Activated naive CD8-positive, alpha-beta T cell treated with anti-CD3 and anti-CD28 coated beads for 36 hours (primary cell): ENCODE measurements at places on chromosomes 1 and 21. TPM values are rescaled to one million over a fixed set of nuclear protein-coding genes. Genes with fewer than 3 reads are reported as not detected.

- no peak for DNase-seq
These were observed 48.8 kb downstream of the PRDX6 start for GRCh38 chr1:173525926-173526325.

GRCh38 chr1:89692601-89693521, 59.9 kb downstream of the LRRC8C start:
- DNase-seq = no peak

DNA sequence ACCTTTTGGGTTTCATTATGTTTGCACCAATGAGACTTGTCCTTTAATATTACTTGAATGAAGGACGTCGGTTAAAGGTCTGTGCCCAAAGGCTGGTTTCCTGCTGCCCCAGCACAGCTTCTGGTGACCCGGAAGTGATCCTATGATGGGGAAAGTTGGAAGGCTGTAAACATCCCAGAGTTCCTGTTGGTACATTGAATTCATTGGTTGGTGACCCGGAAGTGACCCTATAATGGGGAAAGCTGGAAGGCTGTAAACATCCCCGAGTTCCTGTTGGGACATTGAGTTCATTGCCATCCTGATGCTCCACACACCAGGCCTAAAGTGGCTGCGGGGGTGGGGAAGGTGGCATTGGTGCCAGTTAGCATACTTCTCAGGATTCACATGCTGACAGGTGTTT, 187.3 kb downstream of the RYR2 start:
- DNase-seq = no peak

DNA sequence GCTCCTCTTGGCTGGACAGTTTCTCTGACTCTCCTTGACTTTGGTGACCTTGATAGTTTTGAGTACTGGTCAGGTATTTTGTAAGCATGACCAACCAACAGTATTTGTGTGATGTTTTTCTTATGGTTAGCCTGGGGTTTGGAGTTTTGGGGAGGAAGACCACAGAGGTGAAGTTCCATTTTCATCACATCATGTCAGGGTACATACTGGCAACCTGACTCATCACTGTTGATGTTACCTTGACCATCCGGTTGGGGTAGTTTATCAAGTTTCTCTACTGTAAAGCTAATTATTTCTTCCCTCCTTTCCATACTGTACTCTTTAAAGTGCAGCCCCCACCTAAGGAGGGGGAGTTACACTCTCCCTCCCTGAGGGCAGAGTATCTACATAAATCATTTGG, 13.4 kb downstream of the OSCP1 start:
- no peak for DNase-seq

Gene RABGAP1L
- 22.6 TPM for total RNA-seq

Gene FCGR1A
- total RNA-seq = not detected

Gene GJA9
- total RNA-seq = not detected
